Cardiac septum (tissue), 1 donor: ENCODE measurements at places on chromosomes 11 and 22. TPM values are rescaled to one million over a fixed set of nuclear protein-coding genes. Genes with fewer than 3 reads are reported as not detected.

GRCh38 chr22:42697542-42698013 lies 23.1 kb downstream of the A4GALT start:
- DNase-seq: peak; percentile 93

DNA sequence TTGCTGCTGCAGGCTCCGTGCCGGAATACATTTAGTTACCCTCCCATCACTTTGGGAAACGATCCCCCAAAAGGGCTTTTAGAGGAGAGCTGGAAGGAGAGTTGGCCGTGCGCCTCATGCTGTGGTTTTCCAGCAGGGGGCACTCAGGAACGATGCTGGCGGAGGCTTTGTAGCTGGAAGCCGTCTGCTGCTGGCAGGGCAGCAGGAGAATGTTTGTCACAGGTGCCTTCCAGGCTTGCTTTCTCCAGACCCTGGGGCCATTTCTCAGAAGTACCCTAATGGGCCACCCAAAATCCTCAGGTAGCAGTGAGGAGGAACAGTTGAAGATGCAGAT lies 30.0 kb upstream of the CABP7 start:
- no peak for DNase-seq

GRCh38 chr11:16935518-16936302 lies 78.5 kb downstream of the PLEKHA7 start:
- no peak for DNase-seq

- DNase-seq: no peak
Observed at GRCh38 chr11:94825031-94825430, 56.9 kb downstream of the AMOTL1 start.

DNA sequence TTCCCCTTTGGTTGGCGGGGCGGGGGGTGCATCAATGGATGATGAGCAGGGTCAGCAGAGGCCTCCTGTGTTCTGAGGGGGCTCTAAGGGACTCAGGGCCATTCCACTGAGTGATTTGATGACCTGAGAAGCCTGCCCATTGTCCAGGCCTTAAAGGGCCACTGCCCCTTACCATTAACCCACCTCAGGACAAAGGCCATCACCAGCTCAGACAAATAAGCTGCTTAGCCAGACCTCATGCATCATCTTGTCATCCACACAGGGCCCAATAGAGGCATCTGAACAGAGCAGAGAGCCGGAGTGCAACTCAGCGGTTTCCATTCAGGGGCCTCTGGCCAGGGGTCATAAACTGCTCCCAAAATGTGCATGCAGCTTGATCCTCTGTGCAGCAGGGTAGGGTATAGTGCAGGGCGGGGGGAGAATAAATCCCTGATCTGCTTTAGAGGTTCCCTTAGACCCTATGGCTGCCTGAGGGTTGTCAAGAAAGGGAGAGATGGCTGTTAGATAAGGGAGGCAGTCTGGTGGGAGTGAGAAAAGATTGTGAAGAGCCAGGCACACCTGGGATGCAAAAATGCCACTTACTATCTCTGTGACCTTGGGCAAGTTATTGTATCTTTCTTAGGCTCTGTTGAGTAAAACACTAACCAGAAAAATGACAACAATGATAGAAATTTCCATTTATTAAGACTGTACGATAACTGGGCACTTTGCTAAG lies 375.5 kb upstream of the NARS2 start:
- DNase-seq: no peak

DNA sequence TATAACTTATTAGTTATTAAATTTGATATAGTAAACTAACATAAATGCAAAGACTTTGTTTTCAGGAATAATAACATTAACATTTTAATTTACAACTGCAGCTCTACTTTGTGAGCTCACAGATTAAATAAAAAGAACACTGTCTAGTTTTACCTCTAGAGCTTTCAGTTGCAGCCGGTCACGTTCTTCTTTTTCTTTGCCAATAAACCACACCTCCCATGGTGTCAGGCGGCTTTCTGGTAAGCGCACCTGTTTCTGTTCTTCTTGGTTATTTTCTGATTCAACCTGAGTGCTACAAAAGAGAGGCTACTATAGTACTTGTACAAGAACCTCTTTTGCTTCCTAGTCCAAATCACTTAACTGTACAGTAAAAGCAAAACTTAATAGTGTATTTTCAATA lies 5.8 kb downstream of the CCDC34 start:
- no peak for DNase-seq

DNA sequence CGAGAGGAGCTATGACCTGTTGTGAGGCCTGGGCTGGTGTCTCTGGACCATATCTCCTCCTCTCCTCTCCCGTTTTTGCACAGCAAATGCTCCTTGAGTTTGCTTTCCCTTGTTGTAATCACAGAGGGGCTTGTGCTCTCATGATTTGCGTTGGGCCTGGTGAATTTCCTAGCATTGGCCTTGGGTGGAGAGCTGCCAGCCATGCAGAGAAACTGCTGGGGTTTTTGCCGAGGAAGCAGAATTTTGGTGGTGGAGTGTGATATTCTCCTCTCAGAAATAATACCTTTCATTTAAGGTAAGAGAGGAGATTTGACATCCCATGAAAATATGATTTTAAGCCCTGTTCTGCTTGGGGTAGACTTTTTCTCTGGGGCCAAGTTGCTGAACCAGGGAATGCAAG lies 175.7 kb upstream of the CADM1 start:
- no peak for DNase-seq

- no peak for DNase-seq
Observed at GRCh38 chr22:41732096-41732772, 32.9 kb downstream of the MEI1 start.

GRCh38 chr22:50720301-50721256 lies 17.4 kb upstream of the ACR start:
- no peak for DNase-seq

DNA sequence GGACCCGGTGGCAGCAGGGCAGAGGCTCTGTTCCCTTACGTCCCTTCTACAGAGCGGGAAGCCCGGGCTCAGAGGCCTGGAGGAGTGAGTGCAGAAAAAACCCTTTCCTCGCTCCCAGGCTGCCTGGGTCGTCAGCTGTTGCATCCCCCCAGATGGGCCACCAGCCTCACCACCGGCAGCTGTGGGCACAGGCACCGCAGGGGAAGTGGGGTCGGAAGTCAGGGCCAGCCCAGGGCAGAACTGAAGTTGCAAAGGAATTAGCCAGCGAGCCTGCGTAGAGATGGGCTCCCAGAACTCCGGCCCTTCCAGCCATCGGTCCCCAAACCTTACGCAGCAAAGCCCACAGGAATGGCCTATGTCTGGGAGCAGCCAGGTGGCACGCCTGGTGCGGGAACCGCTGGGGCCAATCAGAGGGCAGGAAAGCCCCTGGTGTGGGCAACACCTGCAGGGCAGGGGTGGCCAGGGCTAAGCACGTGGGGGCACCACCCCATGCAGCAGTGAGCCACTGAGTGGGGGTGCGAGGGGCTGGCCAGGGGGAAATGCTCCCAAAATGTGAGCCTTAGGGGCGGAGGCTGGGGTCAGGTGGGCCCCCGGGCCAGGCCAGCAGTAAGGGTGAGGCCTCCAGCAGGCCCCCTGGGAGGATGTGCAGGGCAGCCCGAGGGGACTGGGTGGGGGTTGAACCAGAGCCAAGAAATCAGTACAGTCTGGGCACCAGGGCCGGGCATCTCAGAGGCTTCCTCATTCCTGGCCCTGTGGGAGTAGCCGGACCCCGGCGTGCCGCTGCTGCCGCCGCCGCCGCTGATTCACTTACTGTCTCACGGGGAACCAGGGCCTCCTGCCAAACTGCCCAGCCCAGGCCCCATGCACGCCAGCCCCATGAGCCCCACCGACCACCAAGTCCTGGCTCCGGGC lies 58.2 kb downstream of the WNT7B start:
- no peak for DNase-seq

- DNase-seq: no peak
Observed at GRCh38 chr11:113862435-113862834, 12.9 kb downstream of the USP28 start.

DNA sequence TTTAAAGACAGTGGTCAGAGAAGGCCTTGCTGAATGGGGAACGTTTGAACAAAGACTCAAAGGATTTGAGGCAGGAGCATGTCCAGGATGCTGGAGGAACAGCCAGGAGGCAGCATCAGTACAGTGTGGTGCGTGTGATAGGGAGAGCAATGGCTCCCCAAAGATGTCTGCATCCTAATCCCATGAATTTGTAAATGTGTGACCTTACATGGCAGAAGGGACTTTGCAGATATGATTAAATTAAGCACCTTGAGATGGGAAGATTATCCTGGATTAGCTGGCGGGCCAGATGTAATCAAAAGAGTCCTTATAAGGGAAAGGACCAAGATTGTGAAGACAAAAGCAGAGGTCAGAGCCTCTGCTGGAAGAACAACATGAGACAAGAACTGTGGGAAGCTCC lies 24.6 kb upstream of the FAT3 start:
- DNase-seq: no peak

DNA sequence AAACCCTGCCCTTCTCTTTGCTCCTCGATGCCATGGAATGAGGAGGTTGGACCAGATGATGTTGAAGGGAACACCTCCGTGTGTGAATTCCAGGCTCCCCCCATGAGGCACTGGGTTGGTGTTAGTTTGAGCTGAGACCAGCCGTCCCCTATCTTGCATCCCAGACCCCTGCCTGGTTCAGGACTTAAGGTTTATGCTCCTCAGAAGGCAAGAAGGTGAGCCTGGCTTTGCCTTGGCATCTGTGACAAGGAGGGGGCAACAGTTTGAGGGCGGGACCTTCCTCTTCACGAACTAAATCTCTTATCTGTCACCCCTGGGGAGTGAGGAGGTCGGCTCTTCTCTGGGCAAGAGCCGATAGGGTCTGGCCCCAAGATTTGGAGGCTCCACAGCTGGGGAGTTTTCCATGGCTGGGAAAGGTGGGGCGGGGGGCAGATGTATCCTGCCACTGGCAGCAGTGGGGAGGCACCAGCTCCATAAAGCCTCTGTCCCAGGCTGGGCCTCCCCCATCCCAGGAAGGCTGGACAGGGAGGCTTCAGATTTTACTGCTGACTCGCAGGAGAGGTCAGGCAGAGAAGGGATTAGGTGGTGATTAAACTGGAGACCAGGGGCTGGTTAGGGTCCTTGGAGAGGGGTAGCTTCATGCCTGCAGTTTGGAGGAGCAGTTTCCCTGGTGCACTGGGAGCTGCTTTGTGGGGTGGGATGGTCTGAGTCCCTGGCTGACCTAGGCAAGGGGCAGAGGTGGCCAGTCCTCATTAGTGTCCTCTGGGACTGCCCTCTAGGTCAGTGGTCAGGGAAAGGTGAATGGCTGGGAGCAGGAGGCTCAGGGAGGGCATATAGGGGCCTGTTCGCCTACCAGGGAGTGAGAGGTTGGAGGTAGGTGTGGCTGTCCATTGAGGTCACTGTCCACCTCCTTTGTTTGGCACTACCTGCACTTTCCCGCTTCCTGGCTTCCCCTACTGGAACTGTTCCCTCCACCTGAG lies 1.1 kb downstream of the SEC14L2 start:
- DNase-seq: no peak

- peak; percentile 54 for DNase-seq
Observed at GRCh38 chr22:38881997-38882879, 10.2 kb upstream of the CBX6 start.

DNA sequence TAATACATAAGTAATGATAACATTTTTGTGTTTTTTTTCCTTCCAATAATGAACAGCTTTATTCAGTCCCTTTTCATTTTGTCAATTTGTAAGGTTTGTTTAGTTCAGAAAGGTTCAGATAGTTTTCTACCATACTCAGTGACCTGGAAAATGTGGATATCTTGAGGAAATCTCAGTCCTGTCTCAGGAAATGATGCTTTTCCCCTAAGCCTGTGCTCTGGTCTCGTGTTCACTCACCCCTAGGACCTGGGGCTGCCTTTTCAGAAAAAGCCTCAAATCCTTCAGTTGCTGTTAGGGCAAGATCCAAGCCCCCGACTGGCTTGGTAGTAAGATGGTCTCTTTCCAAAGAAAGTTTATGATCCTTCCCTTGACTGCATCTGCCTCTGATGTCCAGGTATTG lies 21.8 kb downstream of the MS4A6A start:
- DNase-seq: no peak

- DNase-seq: no peak
Observed at GRCh38 chr11:32184041-32184722, 93.3 kb downstream of the RCN1 start.

- DNase-seq: no peak
Observed at GRCh38 chr11:92852946-92853345, 116.5 kb upstream of the MTNR1B start.

GRCh38 chr11:90845126-90845525 lies 622.3 kb upstream of the CHORDC1 start:
- no peak for DNase-seq

GRCh38 chr22:45919504-45920286 lies 57.3 kb downstream of the WNT7B start:
- no peak for DNase-seq

- DNase-seq: no peak
Observed at GRCh38 chr11:101429703-101430540, 153.9 kb downstream of the TRPC6 start.

DNA sequence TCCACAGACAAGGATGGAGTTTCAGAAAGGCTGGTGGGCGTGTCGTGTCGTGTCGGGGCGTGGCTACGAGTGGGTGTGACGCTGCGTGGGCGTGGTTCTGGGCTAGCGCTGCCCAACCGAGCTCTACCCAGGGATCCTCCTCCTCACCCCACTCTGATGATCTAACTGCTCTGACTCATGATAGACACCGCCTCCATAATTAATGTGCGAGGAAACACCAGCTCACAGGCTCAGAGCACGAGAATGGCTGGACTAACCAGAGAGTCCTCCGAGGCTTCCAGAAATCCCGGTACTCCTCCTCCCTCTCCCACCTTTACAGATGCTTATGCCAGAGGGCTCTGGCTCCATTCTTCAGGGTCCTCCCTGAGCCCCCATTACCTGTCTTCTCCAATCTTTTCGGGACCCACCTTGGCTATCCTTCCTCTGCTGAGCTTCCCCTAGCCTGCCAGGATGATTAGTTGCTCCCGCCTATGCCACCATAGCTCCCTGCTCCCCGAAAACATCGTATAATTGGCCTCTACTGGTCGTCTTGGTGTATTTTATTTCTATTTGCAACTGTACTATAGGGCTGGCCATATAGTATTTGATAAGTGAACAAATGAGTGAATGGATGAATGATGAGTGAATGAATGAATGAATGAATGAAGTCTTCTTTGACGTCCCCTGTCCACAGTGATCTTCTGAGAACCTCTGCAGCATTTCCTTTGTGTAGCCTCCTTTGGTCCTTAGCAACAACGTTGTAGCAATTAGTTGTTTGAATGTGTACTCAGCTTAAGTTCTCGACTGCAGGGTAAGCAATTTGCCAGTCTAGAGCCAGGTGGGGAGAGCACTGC lies 21.7 kb downstream of the TMPRSS13 start:
- peak; percentile 89 for DNase-seq

DNA sequence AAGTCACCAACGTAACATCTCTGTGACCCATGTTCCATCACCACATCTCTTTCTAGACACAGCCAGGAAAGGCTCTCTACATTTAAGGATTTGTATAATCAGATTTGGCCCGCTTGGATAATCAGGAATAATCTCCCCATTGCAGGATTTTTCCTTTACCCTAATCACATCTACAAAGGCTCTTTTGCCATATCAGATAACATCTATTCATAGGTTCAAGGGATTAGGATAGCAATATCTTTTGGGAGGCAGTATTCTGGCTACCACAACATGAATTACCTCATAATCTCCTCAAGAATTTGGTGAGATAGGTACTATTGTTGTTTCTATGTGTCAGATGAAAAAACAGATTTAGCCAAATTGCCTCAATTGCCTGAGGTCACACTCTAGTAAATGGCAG lies 142.8 kb upstream of the UBASH3B start:
- DNase-seq: no peak

The OR51E1 gene
- 1.00 TPM for total RNA-seq

The ASPHD2 gene
- 0.32 TPM for total RNA-seq

The PANX3 gene
- total RNA-seq: not detected

The CATSPER1 gene
- 0.13 TPM for total RNA-seq

The SCT gene
- total RNA-seq: not detected
